ENCODE measurements at places on chromosomes 16 and 17.

DNA sequence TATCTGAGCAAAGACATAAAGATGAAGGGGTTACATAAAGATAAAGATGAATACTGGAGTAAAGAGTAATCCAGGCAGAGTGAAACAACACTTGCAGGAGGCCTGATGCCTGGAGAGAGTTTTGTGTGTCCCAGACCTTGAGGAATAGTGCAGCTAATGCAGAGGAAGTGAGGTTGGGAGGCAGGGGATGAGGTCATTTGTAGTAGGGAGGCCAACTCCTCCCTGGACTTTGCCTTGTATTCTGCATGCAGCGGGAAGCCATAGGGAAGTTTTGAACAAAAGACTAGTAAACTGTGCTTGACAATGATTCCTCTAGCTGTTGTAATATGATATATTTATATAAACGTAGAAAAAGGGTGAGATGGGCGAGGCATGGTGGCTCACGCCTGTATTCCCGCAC is 356.6 kb downstream of the KCNJ2 start:
- no peak for DNase-seq

GRCh38 chr17:77471984-77472461 is 331.3 kb downstream of the SEC14L1 start:
- peak; percentile 40 for DNase-seq

DNA sequence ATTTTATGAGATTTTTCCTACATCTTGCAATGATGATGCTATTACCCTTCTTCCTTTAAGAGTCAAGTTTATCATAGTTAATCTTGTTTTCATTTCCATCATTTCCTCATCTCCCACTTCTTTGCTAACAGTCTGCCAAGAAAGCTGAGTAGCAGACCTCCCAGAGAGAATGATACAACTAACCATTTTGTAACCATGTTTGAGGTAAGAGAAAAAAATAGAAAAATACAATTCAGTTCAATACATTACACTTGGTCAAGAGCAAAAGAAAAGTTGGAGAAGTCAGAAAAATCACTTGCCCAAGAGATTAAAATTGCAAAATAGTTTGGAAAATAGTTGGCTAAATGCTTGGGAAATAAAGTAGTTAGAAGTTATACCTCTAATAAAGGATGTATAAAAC is 154.4 kb downstream of the ABCA8 start:
- no peak for DNase-seq

DNA sequence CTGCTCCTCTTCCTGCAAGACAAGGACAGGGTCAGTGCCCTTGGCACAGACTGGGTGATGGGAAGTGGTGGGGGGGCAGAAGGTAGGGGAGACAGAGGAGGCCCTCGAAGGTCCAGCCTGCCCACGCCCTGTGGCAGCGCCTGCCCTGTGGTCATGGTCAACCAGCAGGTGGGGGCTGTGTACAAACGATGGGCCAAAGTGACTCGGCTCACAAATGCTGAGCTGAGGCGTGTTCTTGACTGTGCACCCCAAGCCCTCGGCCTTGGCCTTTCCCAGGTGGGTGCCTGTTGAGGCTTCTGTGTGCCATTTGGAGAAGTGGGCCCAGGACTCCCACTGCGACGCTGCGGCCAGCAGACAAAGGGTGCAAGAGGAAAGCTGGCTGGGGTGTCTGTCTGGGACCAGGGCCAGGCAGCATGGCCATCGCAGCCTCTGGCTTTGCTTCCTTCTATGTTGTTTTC is 22.6 kb downstream of the MXRA7 start:
- peak; percentile 62 for DNase-seq

DNA sequence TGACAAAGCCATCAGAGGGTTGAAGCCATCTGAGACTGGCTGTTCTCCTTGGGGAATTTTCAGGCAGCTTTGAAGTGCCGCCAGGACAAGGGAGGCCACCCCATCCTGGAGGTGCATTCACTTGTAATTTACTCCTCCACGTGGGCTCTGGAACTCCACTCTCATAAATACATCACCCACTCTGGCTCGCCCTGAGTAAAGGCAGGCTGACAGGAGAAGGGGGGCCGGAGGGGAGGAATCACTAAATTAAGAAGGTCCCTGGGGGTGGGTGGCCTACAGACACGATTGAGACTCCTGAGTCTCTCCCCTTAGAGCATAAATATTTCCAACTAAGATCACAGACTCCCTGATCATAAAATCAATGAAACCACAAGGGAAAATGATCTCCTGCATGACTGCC is 56.3 kb upstream of the HNF1B start:
- DNase-seq, result no peak

DNA sequence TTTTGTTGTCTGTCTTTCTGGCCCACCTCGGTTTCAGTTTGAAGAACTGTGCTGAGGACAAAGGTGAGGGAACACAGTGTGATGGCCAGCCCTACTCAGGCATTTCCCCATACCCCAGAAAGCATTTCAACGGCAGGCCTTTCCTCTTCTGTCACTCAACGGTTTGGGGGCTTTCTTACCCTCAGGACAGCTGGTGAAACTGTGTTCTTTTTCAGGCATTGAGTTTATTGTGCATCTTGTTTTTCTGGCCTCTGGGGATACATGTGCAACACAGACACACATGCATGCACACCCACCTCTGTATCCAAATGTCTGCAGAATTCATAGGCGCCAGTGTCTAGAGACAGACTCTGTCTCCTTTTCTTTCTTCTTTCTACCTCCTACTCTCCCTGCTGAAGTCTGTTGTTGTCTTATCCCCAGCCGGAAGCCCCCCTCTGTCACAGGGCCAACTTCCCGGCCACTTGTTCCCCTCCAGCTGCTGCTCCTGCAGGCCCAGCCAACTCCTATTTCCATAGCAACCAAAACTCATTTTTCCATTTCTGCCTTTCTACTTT is 17.0 kb downstream of the CHD9 start:
- DNase-seq, result no peak

GRCh38 chr17:7909089-7909488 is 7.0 kb downstream of the RNF227 start:
- no peak for DNase-seq

GRCh38 chr17:57108671-57109392 is 23.8 kb downstream of the AKAP1 start:
- DNase-seq, result no peak

DNA sequence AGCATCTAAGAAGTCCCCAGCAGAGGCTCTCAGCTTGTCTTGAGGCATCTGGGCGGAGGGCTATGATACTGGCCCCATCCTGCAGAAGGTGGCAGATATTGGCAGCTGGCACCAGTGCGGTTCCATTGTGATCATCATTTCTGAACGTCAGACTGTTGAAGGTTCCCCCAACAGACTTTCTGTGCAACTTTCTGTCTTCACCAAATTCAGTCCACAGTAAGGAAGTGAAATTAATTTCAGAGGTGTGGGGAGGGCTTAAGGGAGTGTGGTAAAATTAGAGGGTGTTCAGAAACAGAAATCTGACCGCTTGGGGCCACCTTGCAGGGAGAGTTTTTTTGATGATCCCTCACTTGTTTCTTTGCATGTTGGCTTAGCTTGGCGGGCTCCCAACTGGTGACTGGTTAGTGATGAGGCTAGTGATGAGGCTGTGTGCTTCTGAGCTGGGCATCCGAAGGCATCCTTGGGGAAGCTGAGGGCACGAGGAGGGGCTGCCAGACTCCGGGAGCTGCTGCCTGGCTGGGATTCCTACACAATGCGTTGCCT is at the start of gene CIITA:
Gene CIITA (plus strand): TSS at position 404 of the 543 bp plus-strand sequence. CDS start 129 bp downstream, at position 533.
- DNase-seq, result peak; percentile 97

DNA sequence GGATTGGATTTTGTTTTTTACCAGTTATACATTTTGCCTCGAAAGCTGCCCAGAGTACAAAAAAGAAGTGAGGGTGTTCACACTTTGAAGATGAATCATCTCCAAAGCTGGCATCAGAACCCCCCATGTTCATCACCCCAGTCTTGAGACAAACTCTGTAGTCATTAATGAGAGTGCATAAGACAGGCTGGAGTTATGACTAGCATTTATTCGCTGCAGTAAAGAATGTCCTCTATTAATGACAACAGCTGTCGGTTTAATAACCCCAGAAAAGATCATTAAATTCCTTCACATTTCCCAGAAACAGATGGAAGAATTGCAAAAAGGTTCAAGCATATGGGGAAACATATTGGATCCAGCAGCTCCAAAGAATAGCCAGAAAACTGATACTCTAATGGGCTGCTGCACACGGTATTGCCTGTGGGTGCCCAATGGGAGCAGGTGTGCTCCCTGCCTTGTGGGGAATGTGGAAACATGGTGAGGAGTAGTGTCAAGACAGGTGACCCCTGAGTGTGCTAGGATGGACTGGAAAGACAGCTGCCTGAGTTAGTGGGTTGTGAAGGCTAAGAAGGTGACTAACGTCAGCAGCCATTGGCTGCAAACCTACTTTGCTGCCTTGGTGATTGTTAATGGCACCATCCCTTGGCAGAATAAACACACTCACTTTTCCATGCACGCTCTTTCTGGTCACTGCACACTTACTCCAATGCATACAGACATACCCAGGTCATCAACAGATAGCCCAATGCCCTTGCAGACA is 81.9 kb downstream of the AIPL1 start:
- DNase-seq, result no peak

DNA sequence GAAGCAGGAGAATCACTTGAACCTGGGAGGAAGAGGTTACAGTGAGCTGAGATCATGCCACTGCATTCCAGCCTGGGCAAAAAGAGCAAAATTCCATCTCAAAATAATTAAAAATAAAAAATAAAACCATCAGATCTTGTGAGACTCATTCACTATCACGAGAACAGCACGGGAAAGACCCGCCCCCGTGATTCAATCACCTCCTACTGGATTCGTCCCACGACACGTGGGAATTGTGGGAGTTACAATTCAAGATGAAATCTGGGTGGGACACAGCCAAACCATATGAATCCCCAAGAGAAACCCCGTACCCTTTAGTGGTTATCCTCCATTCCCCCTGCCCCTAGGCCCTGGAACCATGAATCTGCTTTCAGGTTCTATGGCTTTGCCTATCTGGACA is 15.4 kb upstream of the MGAT5B start:
- no peak for DNase-seq

DNA sequence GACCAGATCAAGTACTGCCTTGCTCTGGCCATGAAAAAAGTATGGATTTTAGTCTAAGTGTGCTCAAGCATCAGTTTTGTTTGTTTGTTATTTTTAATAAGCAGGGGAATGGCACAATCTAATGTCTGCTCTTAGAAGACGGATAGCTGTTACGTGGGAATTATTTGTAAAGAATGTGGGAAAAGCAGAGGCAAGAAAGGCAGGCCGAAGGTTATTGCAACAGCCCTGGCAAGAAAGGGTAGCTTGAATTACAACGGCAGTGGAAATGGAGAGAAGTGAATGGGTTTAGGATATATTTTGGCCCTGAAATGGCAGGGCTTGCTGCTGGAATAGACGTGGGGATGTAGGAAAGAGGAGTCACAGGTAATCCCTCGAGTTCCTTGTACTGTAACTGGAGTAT is 987 bp upstream of the HASPIN start:
- no peak for DNase-seq

- no peak for DNase-seq
Measured at GRCh38 chr17:17314501-17315071, 11.4 kb downstream of the NT5M start.

GRCh38 chr16:70476272-70477020 is 22.1 kb downstream of the FCSK start:
- peak; percentile 87 for DNase-seq

DNA sequence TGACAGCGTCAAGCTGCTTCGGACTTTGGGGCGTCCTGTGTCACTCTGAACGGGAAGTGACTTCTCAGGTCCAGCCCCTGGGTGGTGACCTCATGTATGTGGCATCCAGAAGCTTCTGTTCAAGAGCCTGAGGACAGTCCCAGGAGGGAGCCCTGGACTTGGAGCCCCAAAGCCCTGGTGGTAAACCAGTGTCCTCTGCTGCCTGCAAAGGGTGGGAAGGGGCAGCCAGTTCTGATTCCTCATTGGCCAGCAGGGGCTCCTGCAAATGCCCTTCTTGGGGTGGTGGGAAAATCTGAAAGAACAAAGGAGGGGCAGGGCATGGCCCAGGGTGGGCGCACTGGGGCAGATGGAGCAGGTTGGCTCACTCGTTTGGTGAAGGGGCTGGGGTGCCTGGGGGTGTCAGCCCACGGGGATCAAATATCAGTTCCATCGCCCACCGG is 1.6 kb downstream of the OSGIN1 start:
- DNase-seq, result peak; percentile 85

DNA sequence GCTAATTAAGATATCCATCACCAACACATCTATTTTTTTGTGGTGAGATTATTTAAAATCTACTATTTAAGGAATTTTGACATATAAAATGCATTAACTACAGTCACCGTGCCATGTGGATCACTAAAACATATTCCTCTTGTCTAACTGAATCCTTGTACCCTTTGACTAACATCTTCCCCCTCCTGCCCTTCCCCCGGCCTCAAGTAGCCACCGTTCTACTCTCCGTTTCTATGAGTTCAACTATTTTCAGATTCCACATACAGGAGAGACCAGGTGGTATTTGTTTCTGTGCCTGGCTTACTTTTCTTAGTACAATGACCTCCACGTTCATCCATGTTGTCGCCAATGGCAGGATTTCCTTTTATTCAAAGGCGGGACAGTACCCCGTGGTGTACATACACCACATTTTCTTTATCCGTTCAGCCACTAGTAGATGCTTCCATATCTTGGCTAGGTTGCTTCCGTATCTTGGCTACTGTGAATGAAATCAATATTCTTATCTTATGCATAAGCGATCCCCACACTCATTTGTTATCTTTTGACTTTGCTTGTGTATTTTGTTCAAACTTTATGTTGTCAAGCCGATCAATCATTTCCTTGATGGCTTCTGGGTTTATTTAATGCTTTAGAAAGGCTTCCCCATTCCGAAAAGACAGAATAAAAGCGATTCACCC is 134.7 kb downstream of the KCNJ12 start:
- no peak for DNase-seq
